ENCODE measurements at places on chromosomes 3 and 15. TPM values are rescaled to one million over a fixed set of nuclear protein-coding genes. Genes with fewer than 3 reads are reported as not detected.

DNA sequence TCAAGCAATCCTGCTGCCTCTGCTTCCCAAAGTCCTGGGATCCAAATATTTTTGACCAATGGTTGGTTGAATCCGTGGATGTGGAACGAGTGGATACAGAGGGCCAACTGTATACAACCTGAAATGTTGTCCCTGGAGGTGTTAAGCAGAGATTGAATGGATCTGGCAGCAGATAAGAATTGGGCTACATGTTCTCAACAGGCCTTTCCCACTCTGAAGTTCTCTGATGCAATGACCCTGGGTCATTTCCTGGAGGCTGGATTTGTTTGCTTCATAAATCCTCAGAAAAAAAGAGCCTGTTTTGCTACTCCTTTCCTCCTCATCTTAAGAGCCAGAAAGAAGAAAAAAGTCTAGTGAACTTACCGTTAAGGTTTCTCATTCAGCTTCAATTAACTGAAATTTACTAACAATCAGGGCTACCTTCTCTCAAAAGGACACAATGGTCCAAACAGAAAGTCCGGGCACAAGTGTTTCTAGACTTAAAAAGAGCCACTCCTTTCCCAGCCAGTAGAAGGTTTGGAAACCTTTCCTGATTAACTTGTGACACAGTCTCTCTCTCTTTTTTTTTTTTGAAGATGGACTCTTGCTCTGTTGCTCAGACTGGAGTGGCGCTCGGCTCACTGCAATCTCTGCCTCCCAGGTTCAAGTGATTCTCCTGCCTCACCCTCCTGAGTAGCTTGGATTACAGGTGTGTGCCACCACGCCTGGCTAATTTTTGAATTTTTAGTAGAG, 6.5 kb downstream of the ARHGEF3 start:
- H3K27me3 ChIP-seq = no peaks in the 10 kb centered on the region
- DNase-seq = no peak
- no peaks in the 10 kb centered on the region for H3K36me3 ChIP-seq
- peaks cover 11% of the 10 kb centered on the region for H3K4me1 ChIP-seq

- H3K27ac ChIP-seq = peak overlapping the region; percentile 74
- peak overlapping the region; percentile 43 for H3K4me3 ChIP-seq
- peak; percentile 63 for DNase-seq
- H3K4me1 ChIP-seq = peaks cover 25% of the 10 kb centered on the region
- H3K36me3 ChIP-seq = no peaks in the 10 kb centered on the region
Observed at GRCh38 chr3:120567370-120568201, 28.6 kb upstream of the NDUFB4 start.

GRCh38 chr15:99104788-99105513, at the start of gene SYNM:
SYNM (plus strand) TSS chr15:99105080; CDS start chr15:99105200, 120 bp downstream.
- no peak within 1 kb of the TSS for H3K27ac ChIP-seq
- no peaks in the 10 kb centered on the region for H3K4me1 ChIP-seq
- H3K4me3 ChIP-seq = peak within 1 kb of the TSS; percentile 62
- no peaks in the 10 kb centered on the region for H3K36me3 ChIP-seq
- no peaks in the 10 kb centered on the region for H3K27me3 ChIP-seq

GRCh38 chr3:47057212-47057671, 77.8 kb downstream of the NBEAL2 start:
- H3K27ac ChIP-seq = no peak overlapping the region
- H3K36me3 ChIP-seq = peaks cover 24% of the 10 kb centered on the region
- H3K4me3 ChIP-seq = no peak overlapping the region
- H3K27me3 ChIP-seq = no peaks in the 10 kb centered on the region
- DNase-seq = no peak
- H3K4me1 ChIP-seq = no peaks in the 10 kb centered on the region

DNA sequence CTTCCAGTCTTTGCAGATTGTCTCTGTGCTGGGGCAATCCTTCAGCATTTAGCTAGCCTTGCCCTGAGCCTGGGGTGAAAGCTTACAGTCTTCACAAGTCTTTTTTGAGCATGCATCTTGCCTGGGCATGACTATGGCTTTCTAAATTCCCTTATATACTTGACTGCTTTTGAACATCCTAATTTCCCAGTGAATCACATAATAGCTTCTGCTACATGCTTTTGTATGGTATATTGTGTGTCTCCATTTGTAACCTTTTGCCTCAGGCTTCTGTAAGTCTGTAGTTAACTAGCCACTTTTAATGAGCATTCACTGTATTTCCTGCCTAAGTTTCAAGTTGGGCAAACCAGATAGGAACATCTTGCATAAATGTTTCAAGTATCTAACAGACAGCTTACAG, 76.8 kb downstream of the CHCHD4 start:
- H3K27me3 ChIP-seq = no peaks in the 10 kb centered on the region
- H3K4me1 ChIP-seq = no peaks in the 10 kb centered on the region
- H3K36me3 ChIP-seq = no peaks in the 10 kb centered on the region
- H3K27ac ChIP-seq = no peak overlapping the region

GRCh38 chr3:14823393-14823792, 4.6 kb downstream of the FGD5 start:
- H3K4me3 ChIP-seq = no peak overlapping the region
- no peak overlapping the region for H3K27ac ChIP-seq
- no peaks in the 10 kb centered on the region for H3K36me3 ChIP-seq
- H3K27me3 ChIP-seq = peaks cover 27% of the 10 kb centered on the region
- H3K4me1 ChIP-seq = no peaks in the 10 kb centered on the region
- no peak for DNase-seq

DNA sequence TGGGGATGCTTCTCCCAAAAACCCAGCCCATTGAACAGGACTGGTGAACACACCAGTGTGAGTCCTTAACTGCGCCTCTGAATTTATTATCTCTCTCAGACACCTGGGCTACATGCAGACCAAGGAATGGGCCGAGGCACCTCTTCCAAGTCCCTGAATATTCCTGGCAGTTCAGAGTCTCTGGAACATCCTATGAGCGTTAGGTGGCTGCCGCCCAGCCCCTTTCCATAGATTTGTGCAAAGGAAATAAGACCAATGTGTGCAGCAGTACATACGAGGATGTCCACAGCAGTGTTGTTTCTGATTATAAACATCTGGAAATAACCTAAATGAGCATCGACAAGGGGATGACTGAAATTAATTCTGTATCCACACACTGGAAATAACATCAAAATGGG, 104.9 kb upstream of the RPL32 start:
- H3K4me1 ChIP-seq = peaks cover 69% of the 10 kb centered on the region
- no peak for DNase-seq
- H3K4me3 ChIP-seq = no peak overlapping the region
- H3K27me3 ChIP-seq = no peaks in the 10 kb centered on the region

- H3K4me1 ChIP-seq = no peaks in the 10 kb centered on the region
- H3K27ac ChIP-seq = no peak overlapping the region
- no peak for DNase-seq
Observed at GRCh38 chr3:10599017-10599416, 93.6 kb upstream of the ATP2B2 start.

GRCh38 chr3:43015991-43016865, 37.1 kb downstream of the GASK1A start:
- H3K4me1 ChIP-seq = no peaks in the 10 kb centered on the region
- H3K4me3 ChIP-seq = no peak overlapping the region
- no peak overlapping the region for H3K27ac ChIP-seq
- DNase-seq = no peak
- H3K27me3 ChIP-seq = no peaks in the 10 kb centered on the region

DNA sequence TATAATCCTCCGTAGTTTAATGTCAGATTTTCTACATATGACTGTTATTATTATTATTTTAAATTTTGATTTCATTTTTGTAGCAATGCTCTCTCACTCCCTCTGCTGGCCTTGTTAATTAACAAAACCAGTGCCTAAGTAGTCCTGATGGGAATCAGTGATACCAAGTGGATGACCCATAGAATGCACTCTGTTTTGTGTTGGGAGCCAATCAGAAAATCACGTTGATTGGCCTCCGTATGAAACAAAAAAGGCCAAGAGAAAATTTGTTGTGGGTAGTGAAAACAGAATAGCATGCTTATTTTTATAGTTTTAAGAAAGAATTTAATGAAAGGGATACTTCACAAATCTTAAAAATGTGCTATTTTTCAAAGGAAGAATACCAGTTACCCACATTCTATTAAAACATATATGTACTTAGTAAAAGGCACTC, 34.4 kb upstream of the MEIS2 start:
- DNase-seq = no peak
- H3K27me3 ChIP-seq = no peaks in the 10 kb centered on the region
- peaks cover 44% of the 10 kb centered on the region for H3K4me1 ChIP-seq
- H3K36me3 ChIP-seq = no peaks in the 10 kb centered on the region
- no peak overlapping the region for H3K27ac ChIP-seq

- no peak for DNase-seq
- H3K36me3 ChIP-seq = no peaks in the 10 kb centered on the region
- H3K4me1 ChIP-seq = no peaks in the 10 kb centered on the region
- no peak overlapping the region for H3K27ac ChIP-seq
- H3K4me3 ChIP-seq = no peak overlapping the region
Observed at GRCh38 chr3:9715136-9715535, 11.5 kb downstream of the CPNE9 start.

DNA sequence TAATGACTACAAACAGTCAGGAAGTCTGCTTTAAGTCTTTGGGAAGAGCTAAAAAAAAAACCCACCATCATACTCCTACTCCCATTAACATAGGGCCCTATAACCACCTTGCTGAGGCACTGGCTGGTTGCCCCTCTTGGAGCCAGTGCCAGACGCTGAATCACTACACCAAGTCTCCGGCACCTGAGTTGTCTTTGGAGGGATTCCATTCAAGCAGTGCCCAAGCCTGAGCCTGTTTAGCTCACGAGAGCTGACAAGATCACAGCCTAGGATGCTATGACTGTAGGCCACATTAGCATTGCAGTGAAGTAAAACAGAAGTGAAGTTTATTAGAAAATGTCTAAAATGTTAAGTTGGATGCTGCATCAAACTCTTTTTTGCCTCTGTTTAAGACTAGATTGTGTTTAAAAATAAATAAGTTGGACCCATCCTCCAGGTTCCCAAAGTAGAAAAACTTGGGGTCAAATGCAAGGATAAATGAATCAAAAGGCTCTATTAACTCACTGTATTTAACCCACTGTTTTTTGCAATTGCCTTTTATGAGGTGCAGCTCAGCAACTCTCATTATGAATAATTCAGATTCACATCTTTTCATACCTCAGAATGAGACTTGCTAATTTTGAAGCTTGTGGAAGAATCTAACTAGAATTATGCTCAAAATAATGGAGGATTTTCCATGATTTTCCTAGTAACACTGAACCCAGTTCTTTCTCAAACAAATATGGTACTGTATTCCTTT, 461.9 kb downstream of the FOXP1 start:
- no peaks in the 10 kb centered on the region for H3K27me3 ChIP-seq
- H3K36me3 ChIP-seq = no peaks in the 10 kb centered on the region
- H3K4me3 ChIP-seq = no peak overlapping the region
- peaks cover 23% of the 10 kb centered on the region for H3K4me1 ChIP-seq

DNA sequence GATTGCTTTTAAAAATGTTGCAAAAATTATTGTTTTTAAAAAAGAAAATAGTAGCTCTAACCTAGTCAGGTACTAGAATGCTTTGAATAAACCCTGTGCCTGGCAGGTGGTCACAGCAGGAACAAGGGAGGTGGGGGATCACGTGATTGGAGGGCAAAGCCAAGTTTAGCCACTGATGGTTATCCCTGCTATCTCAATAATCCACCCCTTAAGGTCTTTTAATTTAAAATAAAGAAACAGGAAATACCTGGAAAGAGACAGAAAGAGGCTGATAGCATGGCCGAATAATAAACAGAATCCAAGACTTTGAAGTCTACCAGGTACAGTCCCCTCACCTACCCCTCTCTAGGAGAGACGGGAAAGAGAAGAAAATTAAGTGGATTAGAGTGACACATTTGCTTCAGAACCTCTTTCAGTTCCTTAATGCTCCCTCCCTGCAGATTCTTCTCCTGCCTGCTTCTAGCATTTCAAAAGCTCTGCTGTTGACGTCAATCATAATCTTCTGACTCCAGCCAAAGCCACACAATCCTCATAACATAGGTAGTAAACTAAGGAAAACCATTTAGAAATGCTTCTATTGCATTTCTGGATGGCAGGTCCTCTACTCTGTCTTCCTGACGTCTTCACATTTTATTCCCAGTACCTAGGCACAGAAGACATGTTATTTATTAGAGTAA, 303.4 kb upstream of the MME start:
- H3K4me3 ChIP-seq = no peak overlapping the region
- no peaks in the 10 kb centered on the region for H3K4me1 ChIP-seq
- H3K27me3 ChIP-seq = no peaks in the 10 kb centered on the region
- no peak overlapping the region for H3K27ac ChIP-seq

DNA sequence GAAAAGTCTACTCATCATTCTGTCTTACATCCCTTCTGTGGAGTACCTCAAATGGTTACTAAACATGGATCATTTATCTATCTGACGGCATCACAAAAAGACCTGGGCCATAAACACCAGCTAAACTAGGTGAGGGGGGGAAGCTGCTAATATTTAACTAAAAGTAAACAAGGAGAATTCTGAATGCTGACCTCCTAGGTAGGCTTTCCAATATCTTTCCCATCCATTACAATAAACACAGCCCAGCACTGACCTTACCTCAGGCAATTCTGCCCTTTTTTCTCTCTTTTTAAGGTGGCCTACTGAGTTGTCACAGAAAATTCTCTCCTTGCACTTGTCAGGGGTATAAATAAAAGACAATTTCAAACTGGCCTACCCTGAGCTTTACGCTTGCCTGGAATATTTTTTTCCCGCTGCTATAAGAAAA, 33.1 kb downstream of the USF3 start:
- H3K27me3 ChIP-seq = no peaks in the 10 kb centered on the region
- no peak for DNase-seq
- H3K4me1 ChIP-seq = no peaks in the 10 kb centered on the region
- H3K27ac ChIP-seq = no peak overlapping the region
- no peak overlapping the region for H3K4me3 ChIP-seq
- peaks cover 31% of the 10 kb centered on the region for H3K36me3 ChIP-seq

GRCh38 chr3:71258526-71258925, 325.0 kb downstream of the FOXP1 start:
- no peaks in the 10 kb centered on the region for H3K36me3 ChIP-seq
- H3K27me3 ChIP-seq = no peaks in the 10 kb centered on the region
- H3K4me3 ChIP-seq = no peak overlapping the region

GRCh38 chr15:92528736-92529135, 126.8 kb downstream of the FAM174B start:
- no peaks in the 10 kb centered on the region for H3K36me3 ChIP-seq
- DNase-seq = no peak
- H3K4me1 ChIP-seq = no peaks in the 10 kb centered on the region

- H3K4me1 ChIP-seq = no peaks in the 10 kb centered on the region
- no peak overlapping the region for H3K4me3 ChIP-seq
- no peaks in the 10 kb centered on the region for H3K27me3 ChIP-seq
- DNase-seq = no peak
- no peaks in the 10 kb centered on the region for H3K36me3 ChIP-seq
Observed at GRCh38 chr15:89068325-89068784, 19.9 kb upstream of the ABHD2 start.

GRCh38 chr3:157443905-157444796, 7.5 kb downstream of the PTX3 start:
- H3K36me3 ChIP-seq = peaks cover 22% of the 10 kb centered on the region
- H3K4me1 ChIP-seq = peaks cover 16% of the 10 kb centered on the region
- no peak overlapping the region for H3K4me3 ChIP-seq

- no peaks in the 10 kb centered on the region for H3K4me1 ChIP-seq
- H3K27ac ChIP-seq = no peak overlapping the region
- DNase-seq = no peak
- no peaks in the 10 kb centered on the region for H3K27me3 ChIP-seq
- H3K4me3 ChIP-seq = no peak overlapping the region
Observed at GRCh38 chr3:176578316-176578715, 619.0 kb downstream of the TBL1XR1 start.

Gene SLC28A1
- polyA plus RNA-seq = not detected

Gene TERC
- 0.32 TPM for polyA plus RNA-seq

Gene SERPINI2
- not detected for polyA plus RNA-seq

Gene PRC1
- polyA plus RNA-seq = 125 TPM

Gene TPRA1
- 31.6 TPM for polyA plus RNA-seq

Gene ZKSCAN7
- polyA plus RNA-seq = 9.2 TPM

Gene GATA2
- 5.5 TPM for polyA plus RNA-seq

Gene ACKR4
- 0.10 TPM for polyA plus RNA-seq

Gene MORC1
- not detected for polyA plus RNA-seq

Gene ALS2CL
- polyA plus RNA-seq = 0.58 TPM

Measured in SK-N-SH (cell line).